Naive thymus-derived CD4-positive, alpha-beta T cell (primary cell): ENCODE measurements at places on chromosomes 3 and 15.

- no peak for DNase-seq
These were observed 6.0 kb downstream of the CTSH start for GRCh38 chr15:78938658-78939488.

DNA sequence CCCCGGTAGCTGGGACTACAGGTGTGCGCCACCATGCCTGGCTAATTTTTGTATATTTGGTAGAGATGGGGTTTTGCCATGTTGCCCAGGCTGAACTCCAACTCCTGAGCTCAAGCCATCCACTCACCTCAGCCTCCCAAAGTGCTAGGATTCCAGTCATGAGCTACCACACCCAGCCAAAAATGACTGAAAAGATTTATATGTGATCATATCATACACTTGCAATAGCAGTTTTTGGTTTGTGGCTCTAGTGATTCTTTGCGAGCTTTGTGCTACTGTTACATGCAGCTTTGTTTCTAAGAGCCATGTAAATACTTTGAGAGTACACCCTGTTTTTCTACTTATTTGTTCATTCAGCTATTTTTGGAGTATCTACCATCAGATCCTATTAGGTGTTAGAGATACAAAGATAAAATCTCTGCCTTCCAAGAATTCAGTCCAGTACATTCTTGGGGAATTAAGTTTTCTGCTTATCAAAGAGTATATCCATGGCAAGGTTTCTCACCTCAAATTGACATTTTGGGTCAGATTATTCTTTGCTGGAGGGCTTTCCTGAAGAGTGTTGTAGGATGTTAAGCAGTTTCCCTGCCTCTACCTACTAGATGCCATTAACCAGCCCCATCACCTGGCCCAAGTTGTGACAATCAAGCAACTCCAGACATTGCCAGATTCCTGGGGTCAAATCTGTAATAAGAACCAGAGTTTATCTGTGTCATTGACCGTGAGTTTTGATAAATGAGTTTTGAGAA lies 15.0 kb downstream of the SNAP23 start:
- no peak for DNase-seq

- no peak for DNase-seq
These were observed 158.5 kb downstream of the THRB start for GRCh38 chr3:24336101-24336500.

- DNase-seq = no peak
These were observed 667.0 kb downstream of the FHIT start for GRCh38 chr3:60584250-60584649.

GRCh38 chr15:73578026-73578425 lies 55.2 kb downstream of the NPTN start:
- no peak for DNase-seq
